ENCODE measurements at places on chromosomes 4 and X. TPM values are rescaled to one million over a fixed set of nuclear protein-coding genes. Genes with fewer than 3 reads are reported as not detected.

DNA sequence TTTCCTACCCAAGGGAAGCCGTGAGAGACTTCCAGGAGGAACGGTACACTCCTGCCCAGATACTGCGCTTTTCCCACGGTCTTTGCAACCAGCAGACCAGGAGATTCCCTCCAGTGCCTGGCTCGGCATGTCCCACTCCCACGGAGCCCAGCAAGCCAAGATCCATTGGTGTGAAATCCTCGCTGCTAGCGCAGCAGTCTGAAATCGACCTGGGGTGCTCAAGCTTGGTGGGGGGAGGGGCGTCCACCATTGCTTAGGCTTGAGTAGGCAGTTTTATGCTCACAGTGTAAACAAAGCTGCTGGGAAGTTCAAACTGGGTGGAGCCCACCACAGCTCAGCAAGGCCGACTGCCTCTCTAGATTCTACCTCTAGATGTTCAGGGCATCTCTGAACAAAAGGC, 284.8 kb upstream of the FGF13 start:
- H3K27ac ChIP-seq, result no peak overlapping the region
- no peak overlapping the region for H3K4me3 ChIP-seq
- no peaks in the 10 kb centered on the region for H3K36me3 ChIP-seq
- DNase-seq, result no peak
- no peaks in the 10 kb centered on the region for H3K27me3 ChIP-seq

DNA sequence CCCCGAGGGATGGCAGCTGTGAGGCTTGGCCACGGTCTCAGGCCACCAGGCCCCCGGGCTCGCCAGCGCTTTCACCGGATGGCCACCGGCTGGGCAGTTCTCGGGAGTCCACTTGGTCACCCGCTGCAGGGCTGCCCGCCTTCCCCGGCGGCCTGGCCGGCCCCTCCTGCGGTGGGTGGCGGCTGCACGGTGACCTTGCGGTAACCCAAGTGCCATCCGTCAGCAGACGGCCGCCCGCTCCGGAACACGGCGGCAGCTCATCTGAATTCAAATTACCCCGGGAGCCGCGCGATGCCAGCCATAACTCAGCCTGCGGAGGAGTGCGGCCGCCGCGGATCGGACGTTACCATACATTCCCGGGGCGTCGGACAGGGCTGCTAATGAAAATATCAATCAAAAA, 60.7 kb downstream of the FAM53A start:
- H3K4me3 ChIP-seq, result no peak overlapping the region
- no peaks in the 10 kb centered on the region for H3K36me3 ChIP-seq
- H3K4me1 ChIP-seq, result no peaks in the 10 kb centered on the region
- no peak overlapping the region for H3K27ac ChIP-seq

- no peak for DNase-seq
- H3K36me3 ChIP-seq, result peaks cover 40% of the 10 kb centered on the region
- no peaks in the 10 kb centered on the region for H3K27me3 ChIP-seq
- no peaks in the 10 kb centered on the region for H3K4me1 ChIP-seq
Measured at GRCh38 chr4:73244945-73245601, 13.5 kb downstream of the ANKRD17 start.

- H3K27me3 ChIP-seq, result no peaks in the 10 kb centered on the region
- no peak for DNase-seq
- H3K4me3 ChIP-seq, result no peak overlapping the region
Measured at GRCh38 chrX:3655181-3655580, 58.3 kb downstream of the PRKX start.

GRCh38 chr4:7514789-7515188, 80.1 kb upstream of the PSAPL1 start:
- DNase-seq, result no peak
- H3K27me3 ChIP-seq, result 0 out of 2 replicates have a peak, but pooled peaks cover 8% of the 10 kb centered on the region
- no peak overlapping the region for H3K4me3 ChIP-seq
- H3K27ac ChIP-seq, result no peak overlapping the region
- H3K4me1 ChIP-seq, result peaks cover 20% of the 10 kb centered on the region

- H3K36me3 ChIP-seq, result no peaks in the 10 kb centered on the region
- H3K27me3 ChIP-seq, result no peaks in the 10 kb centered on the region
- DNase-seq, result no peak
- no peak overlapping the region for H3K4me3 ChIP-seq
- H3K27ac ChIP-seq, result no peak overlapping the region
Measured at GRCh38 chrX:153863251-153863991, 22.6 kb downstream of the L1CAM start.

DNA sequence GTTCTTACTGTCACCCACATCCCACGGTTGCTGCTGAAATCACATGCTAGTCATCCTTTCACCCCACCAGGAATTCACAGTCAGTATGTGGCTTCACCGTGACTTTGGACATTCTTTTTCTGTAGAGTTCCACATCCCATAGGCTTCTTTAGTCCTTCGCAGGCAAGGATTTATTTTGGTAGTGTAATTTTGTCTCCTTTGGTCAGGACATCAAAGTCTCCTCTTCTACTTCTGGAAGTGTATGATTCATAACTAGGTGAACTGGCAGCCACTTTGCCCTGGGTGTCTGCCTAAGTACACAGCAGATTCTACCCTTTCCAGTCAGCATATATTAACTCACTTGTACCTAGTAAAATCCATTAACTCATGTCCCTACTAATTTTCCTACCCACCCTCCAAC, 38.3 kb upstream of the MMAA start:
- no peaks in the 10 kb centered on the region for H3K36me3 ChIP-seq
- H3K4me1 ChIP-seq, result no peaks in the 10 kb centered on the region
- H3K27me3 ChIP-seq, result no peaks in the 10 kb centered on the region
- no peak overlapping the region for H3K27ac ChIP-seq

- H3K27ac ChIP-seq, result no peak overlapping the region
- DNase-seq, result peak; percentile 75
- H3K4me3 ChIP-seq, result peak overlapping the region; percentile 30
- H3K36me3 ChIP-seq, result no peaks in the 10 kb centered on the region
- peaks cover 7% of the 10 kb centered on the region for H3K4me1 ChIP-seq
Measured at GRCh38 chrX:9899640-9900111, 67.5 kb upstream of the CLDN34 start.

GRCh38 chr4:24794916-24795665, at the start of gene SOD3:
TSS of gene SOD3 (plus strand) at chr4:24795573. CDS start at chr4:24799522, 3,949 bp downstream.
- no peak within 1 kb of the TSS for H3K4me3 ChIP-seq
- H3K27ac ChIP-seq, result no peak within 1 kb of the TSS
- no peak for DNase-seq
- no peaks in the 10 kb centered on the region for H3K4me1 ChIP-seq

DNA sequence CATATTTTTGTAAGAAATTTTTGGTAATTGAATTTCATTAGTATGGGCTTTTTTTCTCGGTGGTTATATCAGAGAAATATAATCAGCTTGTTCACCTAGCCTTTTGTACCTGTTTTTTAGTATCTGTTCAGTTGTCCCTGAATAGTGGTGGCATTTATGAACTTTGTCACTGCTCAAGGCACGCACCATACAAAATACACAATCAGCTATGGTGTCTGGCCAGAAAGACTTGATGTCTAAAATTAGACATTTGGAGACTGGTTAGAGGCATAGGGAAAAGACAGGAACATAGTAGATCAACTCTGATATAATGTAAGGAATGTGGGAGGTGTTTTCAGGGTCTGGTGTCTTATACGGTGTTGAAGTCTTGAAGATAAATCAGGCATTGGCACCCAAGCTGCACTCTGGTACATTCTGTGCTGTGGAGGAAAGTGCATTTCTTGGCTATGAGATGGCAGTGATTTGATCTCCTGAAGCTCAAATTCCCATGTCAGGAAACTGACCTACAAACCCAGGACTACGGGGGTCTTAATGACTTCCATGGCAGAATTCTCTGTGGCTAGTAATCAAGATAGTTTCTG, 3.6 kb downstream of the ART3 start:
- no peak overlapping the region for H3K4me3 ChIP-seq
- no peak for DNase-seq
- H3K36me3 ChIP-seq, result no peaks in the 10 kb centered on the region
- no peaks in the 10 kb centered on the region for H3K4me1 ChIP-seq
- no peaks in the 10 kb centered on the region for H3K27me3 ChIP-seq

DNA sequence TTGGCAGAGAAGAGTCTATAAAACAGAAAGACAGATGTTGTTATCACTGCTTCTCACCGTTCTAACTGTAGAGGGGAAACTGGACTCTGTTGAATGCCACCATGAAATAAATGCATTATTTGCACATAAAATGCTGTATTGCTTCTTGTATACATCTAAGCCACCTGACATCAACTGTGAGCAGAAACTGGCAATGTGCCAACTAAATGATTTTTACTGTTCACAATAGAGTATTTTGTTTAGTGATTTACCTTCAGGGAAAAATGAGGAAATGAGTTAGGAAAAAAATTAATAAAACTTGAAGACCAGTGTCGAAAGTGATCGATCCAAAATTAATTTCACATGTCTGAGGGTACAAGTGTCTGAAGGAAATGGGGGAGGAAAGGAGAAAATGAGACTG, 65.9 kb upstream of the TNIP3 start:
- H3K4me1 ChIP-seq, result no peaks in the 10 kb centered on the region
- no peaks in the 10 kb centered on the region for H3K27me3 ChIP-seq
- DNase-seq, result no peak
- no peak overlapping the region for H3K27ac ChIP-seq

DNA sequence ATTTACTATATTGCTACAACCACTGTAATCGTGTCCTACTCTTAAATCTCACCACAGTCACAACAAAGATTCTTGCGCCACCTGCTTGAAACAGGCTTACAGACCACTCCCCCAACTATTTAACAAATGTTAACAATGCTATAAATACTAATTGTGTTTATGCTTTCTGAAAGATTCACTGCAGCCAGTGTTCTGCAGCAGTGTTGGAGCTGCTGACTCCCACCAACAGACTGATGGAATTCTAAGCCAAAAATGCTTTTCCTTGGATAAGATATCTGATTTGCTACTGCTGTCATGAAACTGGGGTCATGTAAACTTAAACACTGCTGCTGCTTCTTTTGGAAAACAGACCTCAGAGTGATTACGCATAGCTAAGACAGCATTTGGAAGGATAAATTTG, 244.2 kb upstream of the MAB21L2 start:
- H3K4me1 ChIP-seq, result no peaks in the 10 kb centered on the region
- no peaks in the 10 kb centered on the region for H3K27me3 ChIP-seq
- no peak for DNase-seq
- H3K36me3 ChIP-seq, result no peaks in the 10 kb centered on the region

DNA sequence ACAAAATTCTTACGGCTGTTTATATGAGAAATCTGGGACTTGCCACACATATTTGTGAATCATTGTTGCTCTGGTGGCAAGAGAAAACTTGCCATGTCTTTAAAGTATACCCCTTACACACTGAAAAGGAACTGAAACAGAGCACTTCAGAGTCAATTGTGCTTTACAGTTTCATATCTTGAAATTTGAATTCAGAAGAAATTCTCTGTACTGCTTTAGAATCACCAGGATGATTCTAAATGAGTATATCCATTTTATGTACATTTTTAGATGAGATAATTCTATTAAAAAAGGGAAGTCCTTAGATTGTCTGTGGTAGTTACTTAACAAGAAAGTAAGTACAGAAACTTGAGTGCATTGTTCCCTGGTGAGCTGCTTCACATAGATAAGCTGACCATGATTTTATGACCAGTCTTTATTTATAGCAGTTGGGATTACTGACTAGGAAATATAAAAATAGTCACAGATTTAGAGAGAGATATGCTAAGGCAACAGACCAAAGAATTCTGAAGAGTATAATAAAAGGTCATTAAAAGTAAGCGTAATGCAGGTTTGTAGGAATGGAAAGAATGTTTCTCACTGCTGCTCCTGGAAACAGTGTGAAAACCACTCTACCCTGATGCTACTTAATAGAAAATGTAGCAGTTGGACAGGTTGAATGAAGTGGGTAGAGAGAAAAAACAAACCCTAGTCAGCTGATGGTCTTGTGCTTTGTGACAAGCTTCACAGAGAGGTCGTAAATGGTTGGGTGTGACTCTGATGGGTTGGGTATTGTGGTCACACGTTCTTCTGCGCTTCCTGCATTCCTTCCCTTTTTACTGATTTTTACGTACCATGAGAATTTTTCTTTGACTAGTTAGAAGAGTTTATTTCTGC, 41.0 kb downstream of the FNIP2 start:
- DNase-seq, result peak; percentile 2
- no peaks in the 10 kb centered on the region for H3K36me3 ChIP-seq
- H3K27ac ChIP-seq, result peak overlapping the region; percentile 44
- H3K4me1 ChIP-seq, result peaks cover 17% of the 10 kb centered on the region
- H3K27me3 ChIP-seq, result no peaks in the 10 kb centered on the region
- no peak overlapping the region for H3K4me3 ChIP-seq

The SCOC gene
- 49.8 TPM for total RNA-seq

The PGRMC2 gene
- 20.2 TPM for total RNA-seq

The FAM149A gene
- 0.13 TPM for total RNA-seq

The CLCN5 gene
- 62.4 TPM for total RNA-seq

The TLR6 gene
- 0.20 TPM for total RNA-seq

The AFP gene
- total RNA-seq, result 12.7 TPM

The PJA1 gene
- total RNA-seq, result 43.6 TPM

The CWH43 gene
- total RNA-seq, result not detected

The IL13RA2 gene
- total RNA-seq, result not detected

The CFP gene
- total RNA-seq, result 0.08 TPM

The WDFY3 gene
- 155 TPM for total RNA-seq

Measured in SJCRH30 (cell line).